Activated naive CD8-positive, alpha-beta T cell treated with anti-CD3 and anti-CD28 coated beads for 36 hours (primary cell): ENCODE measurements at places on chromosomes 7 and 10. TPM values are rescaled to one million over a fixed set of nuclear protein-coding genes. Genes with fewer than 3 reads are reported as not detected.
A peak's percentile ranks its signal among the peaks of the same experiment; 100 is the strongest.

Gene ICA1
- total RNA-seq, result 0.62 TPM

- DNase-seq, result no peak
Measured at GRCh38 chr7:4531236-4531635, 150.9 kb upstream of the FOXK1 start.

DNA sequence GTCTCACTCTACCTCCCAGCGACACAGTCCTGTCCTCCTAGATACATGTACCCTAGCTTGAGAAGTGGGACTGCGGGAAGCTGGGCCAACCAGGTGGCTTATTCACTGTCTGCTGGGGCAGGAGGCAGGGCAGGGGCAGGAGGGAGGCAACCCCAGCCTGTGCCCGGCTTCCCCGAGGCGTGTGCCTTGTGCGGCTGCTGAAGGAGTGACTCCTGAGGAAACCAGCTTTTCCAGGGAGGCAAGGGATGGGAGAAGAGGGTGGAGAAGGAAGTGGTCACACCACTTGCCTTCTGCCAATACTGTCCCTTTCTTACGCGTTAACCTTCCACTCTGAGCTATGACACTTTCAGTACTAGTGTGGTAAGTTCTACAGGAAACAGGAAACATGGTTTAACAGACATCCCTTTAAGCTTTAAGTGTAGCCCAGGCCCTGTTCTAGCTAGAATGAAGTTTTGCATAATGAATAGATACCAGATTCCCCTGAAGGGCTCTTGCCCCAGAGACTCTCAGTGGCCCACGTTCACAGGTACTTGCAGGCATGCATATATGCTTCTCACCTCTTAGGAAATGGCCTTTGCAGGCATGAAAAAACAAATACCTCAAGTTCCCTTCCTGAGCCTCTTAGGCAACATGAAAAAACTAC is 40.6 kb downstream of the SYPL1 start:
- peak; percentile 43 for DNase-seq

DNA sequence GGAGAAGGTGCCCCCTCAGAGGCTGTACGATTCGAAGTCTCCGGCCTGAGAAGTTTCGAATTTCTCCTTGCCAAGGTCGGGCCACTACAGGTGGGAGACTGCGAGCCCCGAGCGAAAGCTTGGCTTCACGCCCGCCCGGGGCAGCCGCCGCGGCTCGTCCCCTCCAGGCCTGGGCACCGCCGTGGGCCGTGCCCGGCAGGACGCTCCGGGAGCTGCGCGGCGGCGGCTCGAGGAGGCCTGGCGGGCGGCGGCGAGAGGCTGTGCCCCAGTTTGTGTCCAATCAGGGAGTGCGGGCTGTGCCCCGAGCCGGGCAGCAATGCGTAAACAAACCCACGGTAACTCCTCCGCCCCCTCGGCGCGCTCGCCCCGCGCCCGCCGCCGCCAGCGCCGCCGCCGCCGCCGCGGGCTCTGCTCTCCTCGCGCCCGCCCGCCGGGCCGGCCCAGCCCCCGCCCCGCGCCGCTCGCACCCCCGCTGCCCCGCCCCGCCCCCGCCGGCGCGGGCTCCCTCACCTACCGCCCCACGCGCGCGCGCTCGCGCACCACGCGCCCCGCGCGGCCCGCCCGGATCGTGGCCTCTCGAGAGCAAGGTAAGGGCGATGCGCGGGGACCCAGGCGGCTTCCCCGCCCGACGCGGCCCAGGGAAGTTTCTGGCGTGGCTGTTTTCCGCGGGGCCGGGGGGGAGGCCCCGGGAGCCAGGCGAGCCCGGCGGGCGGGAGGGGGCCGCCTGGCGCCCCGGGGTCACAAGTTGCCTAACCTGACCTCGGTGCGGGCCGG is 57.8 kb upstream of the PCGF5 start:
- peak; percentile 73 for DNase-seq

GRCh38 chr10:122197611-122198222 is 73.4 kb upstream of the BTBD16 start:
- DNase-seq, result no peak

- peak; percentile 73 for DNase-seq
Measured at GRCh38 chr10:129971381-129972144, 7.5 kb upstream of the EBF3 start.

GRCh38 chr10:123903621-123904020 is 12.0 kb upstream of the CPXM2 start:
- no peak for DNase-seq

GRCh38 chr7:46444256-46444655 is 523.2 kb upstream of the IGFBP3 start:
- DNase-seq, result no peak

Gene TCERG1L
- total RNA-seq, result 0.08 TPM

- no peak for DNase-seq
Measured at GRCh38 chr7:8044761-8045430, 76.3 kb downstream of the GLCCI1 start.

Gene ABCB8
- 34.3 TPM for total RNA-seq
